Activated naive CD8-positive, alpha-beta T cell treated with anti-CD3 and anti-CD28 coated beads, Interleukin-2, amount 50 U/mL, for 16 hours (primary cell): ENCODE measurements at places on chromosomes 3 and 15.

DNA sequence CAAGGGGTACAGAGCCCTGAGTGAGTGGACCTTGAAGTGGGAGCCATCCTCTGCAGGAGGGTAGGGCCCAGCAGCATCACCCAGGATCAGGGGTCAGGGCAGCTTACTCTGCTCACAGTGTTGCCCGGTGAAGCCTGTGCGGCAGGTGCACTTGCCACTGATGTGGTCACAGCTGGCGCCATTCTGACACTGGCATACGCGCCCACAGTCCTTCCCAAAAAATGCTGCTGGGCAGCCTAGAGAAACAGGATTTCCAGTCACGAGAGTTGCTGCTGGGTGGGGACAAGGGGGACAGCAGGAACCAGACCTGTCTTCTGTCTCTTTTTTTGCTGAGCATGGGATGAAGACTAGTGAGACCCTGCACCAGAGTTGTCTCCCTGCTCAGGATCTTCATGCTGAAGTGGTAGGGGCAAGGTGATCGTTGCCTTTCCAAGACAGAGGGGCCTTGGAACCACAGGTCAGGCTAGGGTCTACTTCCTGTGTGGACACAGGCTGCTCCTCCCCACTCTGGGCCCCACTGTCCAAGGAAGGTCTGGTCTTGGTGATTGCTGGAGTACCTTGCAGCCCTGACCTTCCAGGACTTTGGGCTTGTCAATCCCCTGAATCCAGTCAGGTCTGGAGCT lies 46.9 kb downstream of the RAB11A start:
- no peak for DNase-seq

GRCh38 chr3:81302045-81302444 lies 459.4 kb downstream of the GBE1 start:
- no peak for DNase-seq

GRCh38 chr3:12947504-12948369 lies 106.4 kb upstream of the RPL32 start:
- no peak for DNase-seq

DNA sequence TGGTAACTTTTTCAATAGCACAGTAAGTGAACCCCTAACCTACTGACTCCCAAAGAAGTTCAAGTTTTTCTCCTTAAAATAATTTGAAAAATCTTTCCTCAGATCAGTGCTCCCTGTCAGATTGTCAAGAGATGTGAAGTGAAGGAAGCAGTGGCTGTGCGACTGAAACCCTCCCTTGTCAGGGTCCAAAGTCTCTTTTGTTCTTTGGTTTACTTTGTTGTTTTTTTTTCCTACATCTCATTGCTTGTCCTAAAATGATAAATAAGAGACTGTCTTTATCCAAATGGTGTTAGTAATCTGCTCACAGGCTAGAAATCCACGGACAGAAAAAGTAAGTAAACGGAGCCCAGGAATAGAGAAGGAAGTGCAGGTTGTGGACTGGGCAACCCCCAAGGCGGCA lies 976 bp upstream of the DPPA4 start:
- no peak for DNase-seq

GRCh38 chr15:53739187-53739586 lies 20.3 kb downstream of the WDR72 start:
- DNase-seq = no peak

DNA sequence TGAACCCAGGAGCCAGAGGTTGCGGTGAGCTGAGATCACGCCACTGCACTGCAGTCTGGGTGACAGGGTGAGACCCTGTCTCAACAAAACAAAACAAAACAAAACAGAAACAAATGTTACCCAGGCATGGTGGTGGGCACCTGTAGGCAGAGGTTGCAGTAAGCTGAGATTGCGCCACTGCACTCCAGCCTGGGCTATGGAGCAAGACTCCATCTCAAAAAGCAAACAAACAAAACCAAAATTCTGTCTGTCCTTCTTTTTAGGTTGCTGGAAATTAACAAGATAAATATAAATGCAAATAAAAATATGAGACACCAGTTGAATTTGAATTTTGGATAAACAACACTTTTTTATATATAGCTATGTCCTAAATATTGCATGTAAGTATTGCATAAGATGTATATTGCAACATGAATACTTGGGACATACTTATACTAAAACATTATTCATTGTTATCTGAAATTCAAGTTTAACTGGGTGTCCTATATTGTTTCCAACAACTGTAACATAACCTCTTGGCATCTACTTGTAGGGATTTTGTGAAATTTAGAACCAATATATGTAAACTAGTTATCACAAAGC lies 4.7 kb upstream of the CEP97 start:
- DNase-seq = no peak

GRCh38 chr15:99613887-99614647 lies 48.3 kb downstream of the MEF2A start:
- no peak for DNase-seq

DNA sequence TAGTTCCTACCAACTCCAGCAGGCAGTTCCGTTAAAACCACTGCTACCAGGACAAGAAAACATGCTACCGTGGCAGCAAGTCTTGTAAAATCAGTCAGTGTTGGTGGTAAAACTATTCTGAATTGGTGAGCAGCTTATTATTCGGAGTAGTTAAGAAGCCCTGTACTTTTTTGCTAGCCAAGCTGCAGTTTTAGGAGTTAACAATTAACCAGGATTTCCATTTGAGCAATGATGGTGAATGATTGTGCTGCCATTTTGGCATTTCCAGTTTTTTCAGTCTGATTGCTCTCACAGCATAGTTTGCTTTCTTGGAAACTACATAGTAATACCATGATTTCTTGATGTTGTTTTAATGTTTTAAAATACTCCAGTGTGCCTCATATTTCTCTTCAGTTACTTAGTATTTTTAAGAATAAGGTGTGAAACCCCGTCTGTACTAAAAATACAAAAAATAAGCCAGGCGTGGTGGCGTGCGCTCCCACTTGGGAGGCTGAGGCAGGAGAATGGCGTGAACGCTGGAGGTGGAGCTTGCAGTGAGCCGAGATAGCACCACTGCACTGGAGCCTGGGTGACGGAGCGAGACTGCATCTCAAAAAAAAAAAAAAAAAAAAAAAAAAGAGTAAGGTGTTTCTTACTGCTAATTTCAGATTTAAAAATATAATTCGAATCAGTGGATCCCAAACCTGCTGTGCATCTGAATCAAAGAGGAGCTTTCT lies 43.8 kb upstream of the SCAANT1 start:
- no peak for DNase-seq

- no peak for DNase-seq
Measured at GRCh38 chr3:99910752-99911290, 93.2 kb downstream of the CMSS1 start.

- no peak for DNase-seq
Measured at GRCh38 chr15:91376038-91376437, 276.0 kb downstream of the SV2B start.

DNA sequence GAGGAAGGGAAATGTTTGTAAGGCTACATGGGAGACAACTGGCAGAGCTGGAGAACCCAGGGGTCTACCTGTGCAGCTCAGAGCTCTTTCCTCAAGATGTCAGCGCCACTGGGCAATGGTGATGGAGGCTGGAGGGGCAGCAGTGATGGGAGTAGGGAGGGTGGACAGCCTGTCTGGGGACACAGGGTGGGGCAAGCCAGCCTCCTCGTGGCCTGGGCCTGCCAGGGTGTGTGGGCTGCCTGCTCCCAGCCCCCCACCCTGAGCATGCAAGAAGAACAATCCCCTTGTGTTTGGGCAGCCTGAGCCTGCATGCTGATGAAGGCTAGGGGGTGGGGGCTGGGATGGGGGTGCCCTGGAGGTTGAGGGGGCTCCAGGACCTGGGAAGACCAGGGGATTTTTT lies 1.2 kb downstream of the PCBP4 start:
- DNase-seq = no peak

DNA sequence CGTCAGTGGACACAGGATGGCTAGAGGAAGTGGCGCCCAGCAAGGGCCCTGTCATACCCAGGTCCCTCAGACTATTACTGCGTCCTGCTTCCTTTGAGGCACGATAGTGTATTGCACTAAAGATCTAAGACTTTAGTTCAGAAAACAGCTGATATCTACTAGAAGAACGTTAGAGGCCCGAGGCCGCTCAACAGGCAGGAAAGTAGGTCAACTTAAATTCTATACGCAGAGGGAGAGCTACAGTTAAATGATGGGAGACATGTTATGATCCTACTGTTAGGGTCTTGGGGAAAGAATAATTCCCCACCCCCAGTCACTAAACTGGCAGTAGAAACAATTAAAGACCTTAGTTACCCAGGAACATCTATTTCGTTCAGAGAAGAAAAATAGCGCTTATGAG lies 317.8 kb downstream of the CHST2 start:
- DNase-seq = no peak

- no peak for DNase-seq
Measured at GRCh38 chr3:14145670-14146380, 21.0 kb downstream of the TMEM43 start.

- no peak for DNase-seq
Measured at GRCh38 chr15:73841756-73842725, 31.3 kb upstream of the TBC1D21 start.

- no peak for DNase-seq
Measured at GRCh38 chr15:32774022-32774421, 56.2 kb downstream of the GREM1 start.

DNA sequence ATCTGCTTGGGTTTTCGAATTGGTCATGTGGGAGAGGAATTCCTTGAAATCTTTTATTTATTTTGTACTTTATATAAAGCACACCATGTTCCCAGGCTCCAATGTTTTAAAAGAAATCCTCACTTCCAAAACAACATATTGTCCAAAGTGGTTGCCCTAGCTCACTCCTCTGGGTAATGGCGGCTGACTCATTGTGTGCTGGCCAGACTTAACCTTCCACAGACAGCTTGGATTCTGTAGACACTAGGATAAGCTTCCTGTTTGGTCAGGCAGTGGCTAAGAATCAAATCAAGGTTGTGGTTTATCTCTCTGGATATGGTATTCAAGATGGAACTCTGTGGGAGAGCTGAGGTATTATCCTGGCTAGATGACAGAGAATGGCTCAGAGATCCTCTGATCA lies 55.8 kb upstream of the FAM98B start:
- no peak for DNase-seq

DNA sequence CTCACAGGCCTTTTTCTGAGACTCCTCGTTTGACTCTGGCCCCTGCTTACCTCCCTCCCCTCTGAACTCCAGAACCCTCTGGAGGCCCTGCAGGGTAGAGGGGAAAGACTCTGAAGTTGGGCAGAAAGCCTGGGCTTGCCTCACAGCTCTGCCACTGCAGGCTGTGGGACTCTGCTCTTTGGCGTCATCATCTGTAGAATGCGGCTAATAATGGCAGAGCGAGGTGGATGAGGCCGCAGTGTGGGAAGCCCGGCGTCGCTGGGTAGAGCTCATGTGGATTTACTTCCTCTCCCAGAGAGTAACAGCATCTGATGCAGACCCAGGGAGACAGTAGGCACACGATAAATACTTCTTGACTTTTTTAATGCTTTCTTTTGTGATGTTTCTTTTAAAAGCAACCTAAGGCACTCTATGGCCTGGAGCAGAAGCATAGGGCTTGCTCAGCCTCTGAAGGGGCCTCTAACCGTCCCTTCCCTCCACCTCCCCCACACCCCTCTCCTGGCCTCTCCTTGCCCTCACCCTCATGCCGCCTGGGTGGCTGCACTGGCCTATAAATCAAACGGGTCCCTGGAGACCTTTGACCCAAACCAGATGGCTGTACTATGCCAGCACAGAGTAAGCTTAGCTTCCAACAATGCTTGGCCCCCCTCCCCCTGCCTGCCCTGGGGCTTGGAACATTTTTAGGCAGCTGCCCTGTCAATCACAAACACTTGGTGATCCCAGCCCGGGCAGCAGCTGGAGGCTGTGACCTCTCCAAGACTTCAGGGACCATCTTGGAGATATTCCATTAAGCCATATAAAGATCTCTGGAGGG lies 32.9 kb downstream of the SPSB4 start:
- DNase-seq = no peak

DNA sequence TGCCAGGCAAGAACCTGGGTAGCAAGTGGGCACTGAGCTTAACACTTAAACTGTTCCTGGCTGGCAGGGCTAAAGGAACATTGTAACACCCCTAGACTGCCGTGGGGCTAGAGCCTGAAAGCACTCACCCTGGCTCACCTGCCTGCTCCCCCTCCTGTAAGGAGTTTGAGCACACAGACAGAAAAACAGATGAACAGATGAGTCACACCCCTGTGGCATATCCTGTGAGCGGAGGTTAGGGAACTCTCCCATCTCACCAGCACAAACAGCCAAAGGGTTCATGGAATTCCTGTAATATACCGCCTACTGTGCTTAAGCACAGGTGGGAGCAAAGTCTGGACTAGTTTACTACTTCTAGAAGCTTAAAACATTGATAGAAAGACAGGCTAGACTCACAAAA lies 300.1 kb downstream of the ROBO1 start:
- DNase-seq = no peak

DNA sequence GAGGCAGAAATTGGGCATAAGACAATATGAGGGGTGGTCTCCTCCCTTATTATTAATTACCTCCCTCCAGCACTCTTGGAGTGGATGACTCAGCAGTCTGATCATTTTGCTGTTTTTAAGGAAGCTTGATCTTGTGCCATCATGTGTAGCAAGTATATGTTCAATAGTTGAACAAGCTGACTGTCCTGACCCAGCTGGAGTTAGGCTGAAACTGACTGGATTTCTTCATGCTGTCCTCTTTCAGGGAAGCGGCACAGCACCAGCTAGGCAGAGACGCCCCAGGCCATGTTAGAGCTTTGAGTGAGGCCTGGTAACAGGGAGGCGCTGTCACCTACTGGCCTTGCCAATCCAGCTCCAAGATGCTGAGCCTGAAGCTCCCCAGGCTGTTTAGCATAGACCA lies 54.4 kb upstream of the KIF23 start:
- no peak for DNase-seq

DNA sequence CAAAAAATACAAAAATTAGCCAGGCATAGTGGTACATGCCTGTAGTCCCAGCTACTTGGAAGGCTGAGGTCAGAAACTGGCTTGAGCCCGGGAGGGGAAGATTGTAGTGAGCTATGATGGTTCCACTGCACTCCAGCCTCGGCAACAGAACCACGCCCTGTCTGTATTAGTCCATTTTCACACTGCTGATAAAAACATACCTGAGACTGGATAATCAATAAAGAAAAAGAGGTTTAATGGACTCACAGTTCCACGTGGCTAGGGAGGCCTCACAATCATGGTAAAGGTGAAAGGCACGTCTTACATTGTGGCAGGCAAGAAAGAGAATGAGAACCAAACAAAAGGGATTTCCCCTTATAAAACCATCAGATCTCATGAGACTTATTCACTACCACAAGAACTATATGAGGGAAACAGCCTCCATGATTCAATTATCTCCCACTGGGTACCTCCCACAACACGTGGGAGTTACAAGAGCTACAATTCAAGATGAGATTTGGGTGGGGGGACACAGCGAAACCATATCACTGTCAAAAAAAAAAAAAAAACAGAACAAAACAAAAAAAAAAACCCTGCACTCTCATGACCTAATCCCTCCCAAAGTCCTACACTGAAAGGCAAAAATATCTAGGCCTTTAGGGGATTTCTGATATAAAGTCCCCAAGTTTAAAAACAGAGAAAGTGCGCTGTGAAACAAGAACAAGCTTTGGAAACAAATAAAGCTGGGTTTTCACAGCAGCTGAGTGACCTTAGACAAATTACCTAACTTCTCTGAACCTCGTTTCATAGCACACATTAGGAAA lies 224.7 kb downstream of the IGSF11 start:
- no peak for DNase-seq
